ENCODE measurements at places on chromosomes 2 and 18.
A peak's percentile ranks its signal among the peaks of the same experiment; 100 is the strongest.

- H3K4me1 ChIP-seq: no peaks in the 10 kb centered on the region
- H3K27ac ChIP-seq: no peak overlapping the region
- DNase-seq: no peak
- no peak overlapping the region for H3K4me3 ChIP-seq
- peaks cover 1% of the 10 kb centered on the region for H3K36me3 ChIP-seq
- H3K27me3 ChIP-seq: peaks cover 55% of the 10 kb centered on the region
These were observed 109.7 kb downstream of the CLIP4 start for GRCh38 chr2:29224693-29225551.

DNA sequence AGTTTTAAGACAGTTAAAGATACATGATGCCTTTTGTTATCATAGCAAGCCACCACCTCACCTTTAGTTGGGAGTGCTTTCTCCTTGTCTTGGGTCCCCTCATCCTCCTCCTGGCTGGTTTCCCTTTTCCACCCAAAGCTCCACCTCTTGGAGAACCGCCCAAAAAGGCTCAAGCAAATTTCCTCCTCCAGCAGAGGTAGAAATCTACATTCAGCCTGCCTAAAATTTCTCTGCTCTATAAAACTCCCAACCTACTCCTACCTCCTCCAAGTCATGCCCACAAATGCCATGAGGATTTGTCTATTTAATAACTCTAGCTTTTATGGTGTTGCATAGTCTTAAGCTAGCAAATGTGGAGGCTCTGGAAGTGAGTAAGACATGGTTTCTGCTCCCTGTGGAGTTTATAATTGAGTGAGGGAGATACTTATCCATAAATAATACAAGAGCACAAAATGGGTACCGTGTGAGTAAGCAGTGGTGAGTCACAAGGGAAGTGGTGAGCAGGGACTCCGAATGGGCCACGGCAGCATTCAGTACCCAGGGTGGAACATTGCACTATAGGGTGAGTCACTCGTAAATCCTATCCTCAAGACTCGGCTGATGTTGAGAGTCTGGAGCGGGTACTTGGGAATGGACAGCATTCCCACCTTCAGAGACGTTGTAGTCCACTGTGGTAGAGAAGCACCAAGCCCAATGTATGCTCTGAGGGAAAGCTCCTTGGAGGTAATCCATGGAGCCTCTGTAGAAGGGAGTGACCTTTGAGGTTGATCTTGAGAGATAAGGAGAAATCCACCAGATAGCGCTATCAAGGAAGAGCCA, 146.3 kb downstream of the RTN4 start:
- H3K36me3 ChIP-seq: peaks cover 2% of the 10 kb centered on the region
- H3K4me1 ChIP-seq: peaks cover 12% of the 10 kb centered on the region
- DNase-seq: peak; percentile 17
- H3K27ac ChIP-seq: peak overlapping the region; percentile 33

GRCh38 chr2:233346930-233347329, 7.4 kb upstream of the DGKD start:
- H3K4me1 ChIP-seq: peaks cover 24% of the 10 kb centered on the region
- peaks cover 1% of the 10 kb centered on the region for H3K36me3 ChIP-seq
- H3K4me3 ChIP-seq: no peak overlapping the region
- DNase-seq: no peak
- H3K27ac ChIP-seq: no peak overlapping the region

DNA sequence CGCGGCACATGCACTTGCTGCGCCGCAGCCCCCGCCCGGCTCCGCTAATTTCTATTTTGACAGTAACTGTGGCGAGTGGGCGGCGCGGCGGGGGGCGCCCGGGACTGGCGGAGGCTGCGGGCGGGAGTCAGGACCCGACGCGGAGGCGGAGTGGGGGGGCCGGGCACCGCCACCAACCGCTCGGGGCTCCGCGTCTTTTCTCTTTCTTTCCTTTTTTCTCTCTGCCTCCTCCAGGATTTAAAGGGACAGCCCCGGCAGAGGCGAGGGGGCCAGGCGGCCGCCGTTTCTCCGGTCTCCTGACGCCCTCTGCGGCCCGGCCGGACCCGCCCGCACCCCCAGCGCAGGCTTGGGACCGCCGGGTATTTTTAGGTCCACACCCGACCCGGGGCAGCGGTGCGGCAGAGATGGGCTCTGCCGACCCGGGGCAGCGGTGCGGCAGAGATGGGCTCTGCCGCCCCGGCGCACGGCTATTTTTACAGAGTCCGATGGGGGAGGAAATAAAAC, 460 bp upstream of the ZBTB7C start:
- peaks cover 71% of the 10 kb centered on the region for H3K27me3 ChIP-seq
- H3K27ac ChIP-seq: no peak overlapping the region
- H3K4me1 ChIP-seq: no peaks in the 10 kb centered on the region
- peak overlapping the region; percentile 56 for H3K4me3 ChIP-seq
- H3K36me3 ChIP-seq: no peaks in the 10 kb centered on the region

GRCh38 chr2:240925191-240925567, 19.0 kb downstream of the CROCC2 start:
- no peaks in the 10 kb centered on the region for H3K4me1 ChIP-seq
- peak; percentile 11 for DNase-seq
- no peak overlapping the region for H3K27ac ChIP-seq
- H3K4me3 ChIP-seq: no peak overlapping the region
- peaks cover 27% of the 10 kb centered on the region for H3K27me3 ChIP-seq
- H3K36me3 ChIP-seq: peaks cover 2% of the 10 kb centered on the region
